ENCODE measurements at places on chromosomes 7 and 10. TPM values are rescaled to one million over a fixed set of nuclear protein-coding genes. Genes with fewer than 3 reads are reported as not detected.

The SUN3 gene
- total RNA-seq, result not detected

The AKR1C2 gene
- total RNA-seq, result 6.5 TPM

The HABP2 gene
- total RNA-seq, result 28.8 TPM

The CLRN3 gene
- total RNA-seq, result not detected

The HOXA11 gene
- total RNA-seq, result 1.7 TPM

The DLX5 gene
- total RNA-seq, result not detected

The GIMAP7 gene
- total RNA-seq, result 0.05 TPM

The NUTM2A gene
- 0.35 TPM for total RNA-seq

The TET1 gene
- total RNA-seq, result 3.1 TPM

The SRRM3 gene
- 0.30 TPM for total RNA-seq

The EVX1 gene
- total RNA-seq, result not detected

The FOXI2 gene
- not detected for total RNA-seq

The TRIM50 gene
- 0.05 TPM for total RNA-seq

The MSRB2 gene
- total RNA-seq, result 9.2 TPM

The NRCAM gene
- total RNA-seq, result 116 TPM

The EBLN1 gene
- not detected for total RNA-seq

The C7orf25 gene
- total RNA-seq, result 13.5 TPM

The RBM20 gene
- not detected for total RNA-seq

The LRRC17 gene
- total RNA-seq, result 2.6 TPM

The NEURL1 gene
- 0.05 TPM for total RNA-seq

The CALHM3 gene
- total RNA-seq, result not detected

The PLEKHA8 gene
- total RNA-seq, result 24.7 TPM

The HMX2 gene
- not detected for total RNA-seq

The RBP4 gene
- total RNA-seq, result 5.8 TPM

The VIPR2 gene
- total RNA-seq, result not detected

The PCDH15 gene
- not detected for total RNA-seq

The PRLHR gene
- not detected for total RNA-seq

The NAT16 gene
- not detected for total RNA-seq

The C10orf105 gene
- not detected for total RNA-seq

The RAMP3 gene
- total RNA-seq, result not detected

The GPR26 gene
- total RNA-seq, result not detected

The EMX2 gene
- total RNA-seq, result 15.9 TPM

The CHST3 gene
- total RNA-seq, result 32.3 TPM

The PKD2L1 gene
- not detected for total RNA-seq
